ENCODE measurements at places on chromosomes 12 and 14. TPM values are rescaled to one million over a fixed set of nuclear protein-coding genes. Genes with fewer than 3 reads are reported as not detected.

The ENDOU gene
- total RNA-seq: 1.3 TPM

- H3K4me1 ChIP-seq: no peaks in the 10 kb centered on the region
- no peak for DNase-seq
- H3K4me3 ChIP-seq: no peak overlapping the region
- H3K27ac ChIP-seq: no peak overlapping the region
- no peaks in the 10 kb centered on the region for H3K27me3 ChIP-seq
Measured at GRCh38 chr14:65301862-65302539, 110.5 kb upstream of the FUT8 start.

- H3K36me3 ChIP-seq: no peaks in the 10 kb centered on the region
- no peak overlapping the region for H3K4me3 ChIP-seq
- no peak for DNase-seq
- no peaks in the 10 kb centered on the region for H3K4me1 ChIP-seq
Measured at GRCh38 chr14:95040708-95041476, 116.4 kb downstream of the DICER1 start.

DNA sequence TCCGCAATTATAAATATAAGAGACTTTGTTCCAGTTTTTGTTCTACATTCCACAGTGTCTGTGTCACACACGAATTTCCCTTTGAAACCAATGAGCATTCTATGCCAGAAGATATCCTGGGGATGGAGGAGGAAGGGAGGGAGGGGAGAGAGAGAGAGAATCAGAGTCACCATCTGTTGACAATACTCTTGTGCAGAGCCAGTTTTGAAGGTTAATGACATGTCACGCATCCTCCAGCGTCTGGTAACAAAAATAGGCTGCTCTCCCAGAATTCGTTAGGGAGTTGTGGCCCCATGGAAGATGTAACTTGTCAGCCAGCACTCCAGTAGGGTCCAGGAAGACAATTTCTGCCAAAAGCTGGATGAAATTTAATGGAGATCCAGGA, 213.5 kb upstream of the KRR1 start:
- no peak overlapping the region for H3K4me3 ChIP-seq
- DNase-seq: no peak
- no peak overlapping the region for H3K27ac ChIP-seq
- H3K4me1 ChIP-seq: peaks cover 3% of the 10 kb centered on the region
- no peaks in the 10 kb centered on the region for H3K27me3 ChIP-seq

- H3K4me1 ChIP-seq: peaks cover 2% of the 10 kb centered on the region
- H3K27ac ChIP-seq: no peak overlapping the region
- no peak for DNase-seq
- no peak overlapping the region for H3K4me3 ChIP-seq
- no peaks in the 10 kb centered on the region for H3K36me3 ChIP-seq
- H3K27me3 ChIP-seq: no peaks in the 10 kb centered on the region
Measured at GRCh38 chr12:54701940-54702592, 53.9 kb upstream of the DCD start.
